Endothelial cell (in vitro differentiated cells): ENCODE measurements at places on chromosomes 2 and 18.

- H3K36me3 ChIP-seq = no peaks in the 10 kb centered on the region
- no peak overlapping the region for H3K4me3 ChIP-seq
- no peak for DNase-seq
- H3K4me1 ChIP-seq = no peaks in the 10 kb centered on the region
Observed at GRCh38 chr2:204510709-204511420, 34.4 kb upstream of the PARD3B start.

DNA sequence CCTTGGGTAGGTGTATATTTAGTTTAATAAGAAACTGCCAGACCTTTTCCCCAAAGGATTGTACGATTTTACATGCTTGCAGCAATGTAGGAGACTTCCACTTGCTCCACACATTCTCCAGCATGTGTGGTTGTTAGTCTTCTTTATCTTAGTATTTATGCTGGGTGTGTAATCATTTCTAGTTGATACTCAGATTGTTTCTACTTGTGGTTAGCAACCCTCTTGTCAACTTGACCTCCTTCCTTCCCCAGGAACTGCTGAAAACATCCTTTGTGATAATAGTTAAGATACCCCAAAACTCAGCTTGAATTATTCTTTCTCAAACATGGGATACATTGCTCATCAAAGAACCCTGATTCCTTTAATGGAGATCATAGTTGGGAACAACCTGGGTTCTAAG, 37.2 kb upstream of the CYBRD1 start:
- H3K4me1 ChIP-seq = no peaks in the 10 kb centered on the region
- H3K4me3 ChIP-seq = no peak overlapping the region
- no peaks in the 10 kb centered on the region for H3K36me3 ChIP-seq
- no peak overlapping the region for H3K27ac ChIP-seq
- DNase-seq = no peak

DNA sequence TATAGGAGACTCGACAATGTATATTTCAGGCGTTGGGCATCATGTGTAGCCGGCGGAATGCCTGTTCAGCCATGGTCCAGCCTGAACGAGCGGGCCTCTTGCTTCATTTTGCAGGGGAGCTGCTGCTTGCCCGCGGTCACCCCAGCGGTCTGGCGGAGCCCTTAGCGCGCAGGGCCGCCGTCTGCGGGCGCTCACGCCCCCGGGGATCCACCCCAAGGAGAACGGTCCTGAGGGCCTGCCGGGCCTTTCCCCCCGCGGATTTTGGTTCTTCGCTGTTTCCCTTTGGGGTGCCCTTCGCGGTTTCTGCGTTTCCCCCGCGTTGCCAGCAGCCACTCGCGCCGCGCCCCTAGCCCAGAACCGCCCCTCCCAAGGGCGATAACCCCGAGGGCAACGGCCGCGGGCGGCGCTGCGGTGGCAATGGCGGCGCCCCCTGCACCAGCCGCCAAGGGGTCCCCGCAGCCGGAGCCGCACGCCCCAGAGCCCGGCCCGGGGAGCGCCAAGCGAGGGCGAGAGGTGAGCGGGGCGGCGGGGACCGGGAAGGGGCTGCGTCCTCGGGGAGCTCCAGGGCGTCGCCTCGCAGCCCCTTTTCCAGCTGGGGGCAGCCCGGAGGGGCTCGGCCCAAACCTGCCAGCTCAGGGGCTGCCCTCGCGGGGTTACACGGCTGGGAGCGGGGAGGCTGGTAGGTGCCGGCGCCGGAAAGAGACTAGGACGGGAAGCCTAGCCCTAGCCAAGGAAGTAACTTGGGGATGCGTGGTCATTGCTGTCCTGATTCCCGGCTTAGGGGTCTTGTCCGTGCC, at the start of gene MFSD2B:
Gene MFSD2B (plus strand): TSS at position 406 of the 797 bp plus-strand sequence. CDS start 12 bp downstream, at position 418.
- no peaks in the 10 kb centered on the region for H3K36me3 ChIP-seq
- peaks cover 8% of the 10 kb centered on the region for H3K27me3 ChIP-seq
- peak; percentile 31 for DNase-seq
- peaks cover 15% of the 10 kb centered on the region for H3K4me1 ChIP-seq
- H3K4me3 ChIP-seq = peak within 1 kb of the TSS; percentile 68

GRCh38 chr2:80058562-80058961, 246.0 kb downstream of the LRRTM1 start:
- no peak overlapping the region for H3K27ac ChIP-seq
- no peak for DNase-seq
- peaks cover 7% of the 10 kb centered on the region for H3K4me1 ChIP-seq
- no peaks in the 10 kb centered on the region for H3K27me3 ChIP-seq

DNA sequence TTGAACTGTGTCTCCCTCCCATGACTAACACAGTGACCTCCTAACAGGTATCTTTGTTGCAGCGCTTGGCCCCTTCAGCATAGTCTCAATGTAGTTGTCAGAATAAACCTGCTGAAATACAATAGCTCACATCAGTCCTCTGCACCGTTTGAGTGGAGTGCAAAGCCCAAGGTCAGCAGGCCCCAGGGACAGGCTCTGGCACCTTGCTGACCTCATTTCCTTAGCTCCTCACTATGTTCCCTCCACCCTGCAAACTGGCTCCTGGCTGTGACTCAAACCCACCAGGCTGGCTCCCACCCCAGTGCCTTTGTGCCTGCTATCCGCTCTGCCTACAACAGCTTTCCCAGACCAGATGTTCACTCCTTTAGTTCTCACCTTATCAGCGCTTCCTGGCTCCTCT, 146.7 kb downstream of the LRATD1 start:
- H3K4me1 ChIP-seq = no peaks in the 10 kb centered on the region
- H3K27me3 ChIP-seq = peaks cover 3% of the 10 kb centered on the region
- H3K36me3 ChIP-seq = no peaks in the 10 kb centered on the region
- no peak for DNase-seq

DNA sequence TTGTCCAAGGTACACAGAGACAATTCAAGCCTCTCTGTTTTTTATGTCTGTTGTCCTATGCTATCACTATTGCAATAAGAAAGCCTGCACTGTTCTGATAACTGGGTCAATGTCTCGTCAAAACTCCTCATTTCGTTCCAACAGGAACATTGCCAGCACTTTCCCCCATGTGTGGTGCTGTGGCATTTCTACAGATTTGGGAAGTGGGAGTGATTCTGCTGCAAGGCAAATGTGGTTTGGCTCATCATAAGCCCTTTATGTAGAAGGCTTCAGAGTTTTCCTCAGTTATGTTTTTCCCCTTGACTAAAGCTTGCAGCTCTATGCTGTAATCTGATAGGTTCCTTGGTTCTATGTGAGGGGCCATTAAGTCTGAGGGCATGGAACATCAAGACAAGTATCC, 324.1 kb upstream of the TCF4 start:
- no peaks in the 10 kb centered on the region for H3K36me3 ChIP-seq
- H3K27ac ChIP-seq = no peak overlapping the region
- H3K27me3 ChIP-seq = no peaks in the 10 kb centered on the region
- no peaks in the 10 kb centered on the region for H3K4me1 ChIP-seq
